ENCODE measurements at places on chromosomes 16 and 17.

GRCh38 chr16:60271025-60271771 is 1537.1 kb upstream of the GOT2 start:
- DNase-seq, result no peak

- DNase-seq, result no peak
These were observed 655 bp upstream of the GPR139 start for GRCh38 chr16:20074099-20074991.

- no peak for DNase-seq
These were observed 22.1 kb upstream of the KDM8 start for GRCh38 chr16:27181019-27181790.

DNA sequence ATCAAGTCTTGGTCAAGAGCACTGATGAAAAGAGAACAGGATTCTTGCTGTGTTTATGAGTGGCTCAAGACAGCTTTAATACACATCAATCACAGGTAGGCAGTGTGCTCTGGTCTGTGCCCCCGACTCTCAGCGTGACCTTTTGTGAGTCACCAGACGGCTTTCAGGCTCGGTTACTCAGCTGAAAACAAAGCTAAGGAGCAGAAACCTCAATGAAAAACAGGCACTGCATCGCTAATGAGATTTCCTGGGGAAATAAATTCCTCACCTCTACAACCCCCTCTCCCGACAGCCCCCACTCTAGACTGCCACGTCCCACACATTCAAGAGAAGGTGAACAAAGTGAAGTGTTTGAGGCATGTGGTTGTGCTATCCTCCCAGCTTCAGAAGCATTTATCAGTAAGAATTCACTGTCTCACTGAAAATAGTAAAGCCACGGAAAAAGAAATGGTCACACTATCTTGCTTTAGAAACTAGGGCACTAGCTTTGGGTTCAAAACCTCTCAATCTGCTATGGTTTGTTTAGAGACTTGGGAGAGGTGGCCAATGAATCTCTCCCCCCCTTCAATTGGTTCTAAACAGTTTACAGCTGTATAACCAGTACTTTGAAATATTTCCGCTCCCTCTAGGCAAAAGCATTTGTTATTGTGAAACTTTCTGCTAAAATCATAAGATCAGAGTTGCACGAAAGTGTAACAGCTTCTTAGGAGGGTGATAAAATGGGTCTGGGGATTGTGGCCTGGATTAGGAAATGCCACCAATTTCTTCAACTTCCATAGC is 199.5 kb upstream of the PMFBP1 start:
- DNase-seq, result peak; percentile 79

DNA sequence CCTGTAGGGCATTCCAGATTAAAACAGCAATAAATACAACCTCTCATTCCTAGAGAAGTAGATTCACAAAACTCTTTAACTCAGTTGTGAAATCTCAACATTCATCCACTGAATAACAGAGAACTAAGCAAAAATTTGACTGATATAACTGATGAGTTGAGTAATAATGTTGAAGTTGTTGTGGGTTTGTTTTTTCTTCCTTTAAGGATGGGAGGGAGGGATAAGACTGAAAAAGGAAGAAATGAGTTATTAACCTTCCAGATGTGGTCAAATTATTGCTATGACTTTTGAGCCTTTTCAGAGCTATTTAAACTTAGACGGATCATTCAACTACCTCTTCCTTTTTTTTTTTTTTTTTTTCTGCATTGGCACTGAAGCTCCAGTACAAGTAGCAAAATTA is 38.6 kb downstream of the SKAP1 start:
- DNase-seq, result no peak

DNA sequence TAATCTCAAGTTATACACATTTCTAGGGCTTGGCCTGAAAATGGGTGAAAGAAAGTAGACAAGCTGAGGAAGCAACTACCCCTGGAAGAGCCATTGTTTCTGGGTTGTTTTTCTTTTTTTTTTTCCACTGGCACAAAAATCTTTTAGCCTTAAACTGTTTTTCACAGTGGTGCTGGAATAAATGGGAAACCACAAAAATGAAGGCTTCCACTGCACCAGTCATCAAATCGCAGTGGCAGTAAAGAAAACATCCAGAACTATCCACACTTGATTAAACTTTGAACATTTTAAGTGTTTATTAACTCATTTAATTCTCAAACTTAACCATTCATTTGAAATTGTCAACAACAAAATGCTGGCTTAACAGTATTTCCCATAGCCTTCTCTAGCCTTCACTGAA is 14.3 kb downstream of the CMTM4 start:
- DNase-seq, result peak; percentile 44

DNA sequence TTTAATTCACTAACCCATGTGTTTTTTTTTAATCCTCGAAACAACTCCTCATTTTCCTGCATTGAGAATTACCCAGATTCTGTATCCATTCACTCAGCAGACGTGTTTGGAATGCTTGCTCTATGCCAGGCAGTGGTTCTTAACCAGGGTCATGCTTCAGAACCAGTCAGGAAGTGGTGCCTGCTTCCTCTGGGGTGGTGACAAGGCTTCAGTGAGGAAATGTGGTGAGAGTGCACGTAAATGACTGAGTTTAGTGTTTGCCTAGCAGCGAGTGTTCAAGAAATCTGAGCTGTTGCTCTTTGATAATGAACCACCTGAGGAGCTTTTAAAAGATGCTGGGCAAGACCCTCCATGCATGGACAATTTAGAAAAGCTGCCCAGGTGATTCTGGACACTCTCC is 9.9 kb downstream of the ZFP90 start:
- DNase-seq, result no peak

GRCh38 chr16:5526826-5527225 is 429.2 kb upstream of the EEF2KMT start:
- DNase-seq, result no peak

GRCh38 chr17:7466639-7467341 is 12.6 kb downstream of the ZBTB4 start:
- peak; percentile 59 for DNase-seq

- no peak for DNase-seq
These were observed 55.7 kb upstream of the CACNG5 start for GRCh38 chr17:66779237-66779606.

GRCh38 chr16:54282202-54282927 is 4.2 kb downstream of the IRX3 start:
- DNase-seq, result peak; percentile 13

GRCh38 chr16:19666477-19666876 is 51.5 kb downstream of the KNOP1 start:
- no peak for DNase-seq

- DNase-seq, result no peak
These were observed 466.3 kb downstream of the SOX9 start for GRCh38 chr17:72587156-72587555.

DNA sequence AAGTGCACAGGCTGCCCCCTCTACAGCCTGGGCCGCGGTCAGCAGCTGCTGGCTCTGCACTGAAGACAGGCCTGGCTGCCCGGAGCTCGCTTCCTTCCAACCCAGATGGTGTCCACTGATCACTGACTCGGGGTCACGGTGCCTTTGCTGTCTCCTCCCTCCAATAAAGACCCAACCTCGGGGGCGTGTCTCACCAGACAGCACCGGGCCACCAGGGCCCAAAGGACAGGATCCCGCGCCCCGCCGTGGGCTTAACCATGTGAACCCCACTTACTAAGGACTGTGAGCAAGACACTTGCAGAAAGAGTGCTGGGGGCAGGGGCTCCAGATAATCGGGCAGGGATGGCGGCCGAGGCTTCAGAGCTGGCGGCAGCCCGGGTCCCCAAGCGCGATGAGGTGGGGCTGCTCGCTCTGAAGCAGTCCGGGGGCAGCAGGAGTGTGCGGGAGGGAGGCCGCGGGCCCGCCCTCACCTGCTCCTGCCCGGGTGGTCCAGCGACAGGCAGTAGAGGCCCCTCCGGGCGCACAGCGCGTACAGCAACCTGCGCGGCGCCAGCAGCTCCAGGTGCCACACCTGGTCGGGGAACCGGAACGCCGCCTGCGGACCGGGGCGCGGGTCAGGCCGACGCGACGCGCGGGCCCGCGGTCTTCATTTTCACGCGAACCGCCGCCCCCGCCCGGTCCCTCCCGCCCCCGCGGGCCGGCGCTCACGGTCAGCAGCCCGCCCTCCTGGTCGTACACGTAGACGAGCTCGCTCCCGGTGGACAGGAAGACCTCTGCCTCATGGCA is 502 bp downstream of the FAAP100 start:
- no peak for DNase-seq

DNA sequence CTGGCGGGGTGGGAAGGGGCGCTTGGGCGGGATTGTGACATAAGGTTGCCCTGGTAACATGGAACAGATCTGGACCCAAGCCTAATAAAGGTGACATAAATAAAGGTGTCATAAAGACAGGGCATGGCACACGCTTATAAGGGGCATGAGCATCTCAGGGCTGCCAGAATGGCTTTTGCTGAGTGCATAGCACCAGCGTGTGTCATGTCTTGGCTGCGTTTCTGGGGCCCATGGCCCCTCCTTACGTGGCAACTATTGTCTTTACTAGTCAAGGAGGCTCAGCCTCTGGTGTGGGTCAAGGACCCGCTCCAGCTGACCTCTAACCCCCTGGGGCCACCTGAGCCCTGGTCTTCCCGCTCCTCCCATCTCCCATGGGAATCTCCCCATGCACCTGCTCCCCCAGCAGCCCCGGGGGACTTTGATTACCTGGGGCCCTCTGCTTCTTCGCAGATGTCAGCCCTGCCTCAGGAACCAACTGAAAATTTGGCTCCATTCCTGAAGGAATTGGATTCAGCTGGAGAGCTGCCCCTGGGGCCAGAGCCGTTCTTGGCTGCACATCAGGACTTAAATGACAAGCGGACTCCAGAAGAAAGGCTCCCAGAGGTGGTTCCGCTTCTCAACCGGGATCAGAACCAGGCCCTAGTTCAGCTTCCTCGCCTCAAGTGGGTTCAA is 13.9 kb downstream of the LRRC37B start:
- no peak for DNase-seq

DNA sequence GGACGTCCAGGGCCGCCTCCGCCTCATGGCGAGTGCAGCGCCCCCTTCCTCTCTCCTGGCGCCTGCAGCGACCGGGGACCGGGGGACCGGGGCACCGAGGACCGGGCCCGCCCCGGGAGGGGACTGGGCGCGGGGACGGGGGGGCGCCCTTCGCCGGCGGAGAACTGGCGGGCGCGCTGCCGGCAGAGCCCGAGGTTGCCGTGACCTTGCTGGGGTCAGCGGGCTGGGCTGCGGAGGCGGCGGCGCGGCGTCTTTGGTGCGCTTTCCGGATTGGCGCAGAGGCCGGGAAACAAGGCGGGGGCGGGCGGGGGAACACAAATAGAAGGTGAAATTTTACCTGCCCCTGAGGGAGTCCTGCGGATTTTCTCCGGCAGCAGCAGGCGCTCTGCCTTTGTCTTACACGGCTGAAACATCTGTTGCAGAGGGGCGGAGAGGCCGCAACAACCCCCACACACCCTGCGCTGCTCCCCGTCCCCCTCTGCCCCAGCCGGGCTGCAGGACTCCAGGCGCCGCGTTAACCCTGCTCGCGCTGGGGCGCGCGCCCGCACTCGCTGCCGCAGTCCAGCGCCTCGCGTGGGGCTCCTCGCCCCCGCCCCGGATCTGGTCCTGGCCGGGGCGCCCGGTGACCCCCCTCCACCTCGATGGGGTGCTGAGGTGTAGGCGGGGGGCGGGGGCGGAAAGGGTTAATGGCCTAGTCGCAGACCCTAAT is 53.5 kb downstream of the SREBF1 start:
- peak; percentile 49 for DNase-seq

GRCh38 chr17:83171661-83172060 is 92.3 kb downstream of the METRNL start:
- DNase-seq, result no peak

GRCh38 chr17:82408938-82409318 is 9.2 kb upstream of the HEXD start:
- no peak for DNase-seq

DNA sequence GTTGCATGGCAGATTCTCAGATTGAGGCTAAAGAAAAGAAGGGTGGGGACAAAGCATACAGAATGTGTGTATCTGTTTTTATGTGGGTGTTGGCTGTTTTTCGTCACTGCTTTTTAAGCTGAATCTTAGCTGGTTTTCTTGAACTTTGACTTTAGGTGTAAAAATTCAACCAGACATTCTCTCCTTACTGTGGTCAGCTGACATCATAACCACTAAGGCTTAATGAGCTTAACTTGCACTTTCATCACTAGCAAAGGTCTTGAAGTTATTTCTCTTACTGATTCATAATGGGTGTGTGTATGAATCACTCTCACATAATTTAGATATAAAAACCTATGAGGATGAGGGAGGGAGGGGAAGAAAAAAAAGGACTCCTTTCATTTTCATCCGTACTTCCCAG is 4.0 kb upstream of the CDC6 start:
- DNase-seq, result peak; percentile 98

- no peak for DNase-seq
These were observed 5.5 kb upstream of the PHF12 start for GRCh38 chr17:28956861-28957260.

GRCh38 chr17:78645421-78646295 is 68.5 kb upstream of the DNAH17 start:
- DNase-seq, result peak; percentile 60

DNA sequence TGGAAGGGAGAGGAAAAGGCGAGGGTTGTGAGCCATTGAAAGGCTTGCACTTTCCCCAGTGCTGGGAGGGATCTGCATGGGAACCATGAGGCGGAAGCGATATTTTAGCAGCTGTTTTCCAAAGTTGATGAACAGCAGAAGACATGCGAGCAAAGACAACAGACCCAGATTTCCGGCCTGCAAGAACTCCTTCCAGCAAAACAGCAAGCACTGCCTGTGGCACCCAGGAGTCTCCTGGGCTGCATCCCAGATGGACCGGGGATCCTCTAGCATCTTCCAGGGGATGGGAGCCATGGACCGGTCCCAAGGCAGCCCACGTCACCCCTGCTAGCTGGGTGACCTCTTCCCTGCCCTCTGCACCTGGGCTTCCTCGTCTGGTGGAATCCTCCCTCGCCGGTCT is 162.8 kb downstream of the IRF8 start:
- no peak for DNase-seq

GRCh38 chr17:29642171-29642611 is 19.5 kb upstream of the CORO6 start:
- DNase-seq, result no peak
